HCT116 (cell line): ENCODE measurements at places on chromosomes 3 and 15.

DNA sequence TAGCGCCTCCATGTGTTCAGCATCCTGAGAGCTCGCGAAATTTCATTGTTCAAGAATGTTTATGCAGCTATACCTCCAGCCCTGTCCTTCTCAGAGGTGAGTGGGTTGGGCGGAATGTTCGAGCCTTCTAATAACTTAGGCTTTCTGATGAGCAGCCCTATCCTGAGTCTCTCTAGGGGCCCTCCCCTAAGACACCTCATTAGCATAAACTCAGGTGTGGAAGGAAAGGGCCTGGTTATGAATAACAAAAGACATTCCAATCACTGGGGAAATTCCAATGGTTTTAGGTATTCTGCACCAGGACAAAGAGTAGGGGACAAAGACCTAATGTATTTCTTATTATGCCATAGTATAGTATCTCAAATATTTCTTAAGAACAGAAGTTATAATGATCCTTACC, 138.1 kb upstream of the PDZRN3 start:
- no peak overlapping the region for H3K4me3 ChIP-seq
- no peaks in the 10 kb centered on the region for H3K4me1 ChIP-seq
- no peaks in the 10 kb centered on the region for H3K27me3 ChIP-seq
- H3K36me3 ChIP-seq, result no peaks in the 10 kb centered on the region

DNA sequence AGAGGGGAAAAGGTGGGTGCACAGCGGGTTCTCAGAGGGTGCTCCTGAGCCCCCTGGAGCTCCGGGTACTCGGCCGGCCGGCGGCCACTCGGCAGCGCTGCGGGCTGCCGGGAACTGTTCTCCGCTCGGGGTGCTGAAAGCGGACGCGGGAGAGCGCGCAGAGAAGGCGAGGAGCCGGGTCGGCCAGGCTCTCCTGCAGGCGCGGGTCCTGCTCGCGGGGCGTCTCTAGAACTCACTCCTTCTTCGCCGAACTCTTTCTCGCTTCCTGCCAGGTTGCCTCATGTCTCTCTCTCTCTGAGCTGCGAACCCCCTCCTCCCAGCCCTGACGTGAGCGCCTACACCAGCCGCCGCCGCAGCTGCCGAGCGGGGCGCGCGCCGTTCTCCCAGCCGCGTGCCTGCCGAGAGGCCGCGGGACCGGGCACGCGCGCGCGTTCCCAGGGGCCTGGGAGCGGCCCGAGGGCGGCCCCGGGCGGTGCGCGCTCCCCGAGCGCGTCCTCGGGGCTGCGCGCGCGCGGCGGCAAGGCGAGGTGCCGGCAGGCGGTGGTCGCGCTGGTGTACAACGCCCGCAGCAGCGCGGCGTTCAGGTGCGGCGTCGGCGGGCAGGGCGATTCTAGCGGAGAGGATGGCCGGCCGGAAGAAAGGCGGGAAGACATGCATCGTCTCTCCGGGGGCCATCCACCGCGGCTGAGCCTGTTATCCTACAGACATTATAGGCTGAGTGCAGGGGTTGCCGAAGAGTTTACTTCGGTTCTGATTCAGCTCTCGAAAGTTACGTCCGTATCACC, at the start of gene PEX5L:
Gene PEX5L (minus strand): TSS at position 267 of the 785 bp plus-strand sequence. CDS start 338 bp downstream, outside the sequence.
- no peak within 1 kb of the TSS for H3K4me3 ChIP-seq
- H3K4me1 ChIP-seq, result no peaks in the 10 kb centered on the region
- no peak for DNase-seq
- H3K27ac ChIP-seq, result no peak within 1 kb of the TSS

DNA sequence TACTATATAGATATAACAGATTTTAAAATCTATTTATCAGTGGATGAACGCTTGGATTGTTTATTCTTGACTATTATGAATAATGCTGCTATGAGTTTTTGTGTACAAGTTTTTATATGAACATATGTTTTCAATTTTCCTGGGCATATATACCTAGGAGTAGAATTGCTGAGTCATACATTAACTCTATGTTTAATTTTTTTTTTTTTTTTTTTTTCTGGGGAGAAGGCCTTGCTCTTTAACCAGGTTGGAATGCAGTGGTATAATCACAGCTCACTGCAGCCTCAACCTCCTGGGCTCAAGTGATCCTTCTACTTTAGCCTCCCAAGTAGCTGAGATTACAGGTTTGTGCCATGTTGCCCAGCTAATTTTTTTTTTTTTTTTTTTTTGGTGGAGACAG, 9.1 kb downstream of the CIDEC start:
- no peak overlapping the region for H3K4me3 ChIP-seq
- H3K4me1 ChIP-seq, result no peaks in the 10 kb centered on the region
- no peaks in the 10 kb centered on the region for H3K27me3 ChIP-seq
- no peaks in the 10 kb centered on the region for H3K36me3 ChIP-seq
- H3K27ac ChIP-seq, result no peak overlapping the region; the same call in 1 of the 2 replicates

- DNase-seq, result peak; percentile 18
- no peak overlapping the region for H3K27ac ChIP-seq
- H3K4me1 ChIP-seq, result no peaks in the 10 kb centered on the region
- H3K27me3 ChIP-seq, result no peaks in the 10 kb centered on the region
Observed at GRCh38 chr3:163043074-163043473, 1546.5 kb downstream of the OTOL1 start.

- DNase-seq, result no peak
- no peak overlapping the region for H3K4me3 ChIP-seq
- no peaks in the 10 kb centered on the region for H3K27me3 ChIP-seq
- no peak overlapping the region for H3K27ac ChIP-seq
Observed at GRCh38 chr3:43093974-43094373, 11.9 kb downstream of the POMGNT2 start.

- H3K36me3 ChIP-seq, result peaks cover 7% of the 10 kb centered on the region
- peak; percentile 56 for DNase-seq
- no peak overlapping the region for H3K4me3 ChIP-seq
- peaks cover 42% of the 10 kb centered on the region for H3K4me1 ChIP-seq
- H3K27ac ChIP-seq, result no peak overlapping the region
- no peaks in the 10 kb centered on the region for H3K27me3 ChIP-seq
Observed at GRCh38 chr3:9897408-9898372, 5.0 kb upstream of the IL17RE start.

- H3K36me3 ChIP-seq, result no peaks in the 10 kb centered on the region
- no peak overlapping the region for H3K27ac ChIP-seq
- peaks cover 11% of the 10 kb centered on the region; the same call in 1 of the 2 replicates for H3K4me1 ChIP-seq
- H3K4me3 ChIP-seq, result no peak overlapping the region
- no peak for DNase-seq
Observed at GRCh38 chr3:182797876-182798275, 4.6 kb downstream of the ATP11B start.

GRCh38 chr3:30007668-30008067, 598.7 kb upstream of the TGFBR2 start:
- H3K4me3 ChIP-seq, result no peak overlapping the region
- H3K4me1 ChIP-seq, result peaks cover 5% of the 10 kb centered on the region
- no peaks in the 10 kb centered on the region for H3K27me3 ChIP-seq
- DNase-seq, result no peak
- no peaks in the 10 kb centered on the region for H3K36me3 ChIP-seq

- DNase-seq, result no peak
- H3K4me3 ChIP-seq, result no peak overlapping the region
- H3K4me1 ChIP-seq, result peaks cover 54% of the 10 kb centered on the region
Observed at GRCh38 chr3:49025005-49025792, 3.3 kb downstream of the NDUFAF3 start.

DNA sequence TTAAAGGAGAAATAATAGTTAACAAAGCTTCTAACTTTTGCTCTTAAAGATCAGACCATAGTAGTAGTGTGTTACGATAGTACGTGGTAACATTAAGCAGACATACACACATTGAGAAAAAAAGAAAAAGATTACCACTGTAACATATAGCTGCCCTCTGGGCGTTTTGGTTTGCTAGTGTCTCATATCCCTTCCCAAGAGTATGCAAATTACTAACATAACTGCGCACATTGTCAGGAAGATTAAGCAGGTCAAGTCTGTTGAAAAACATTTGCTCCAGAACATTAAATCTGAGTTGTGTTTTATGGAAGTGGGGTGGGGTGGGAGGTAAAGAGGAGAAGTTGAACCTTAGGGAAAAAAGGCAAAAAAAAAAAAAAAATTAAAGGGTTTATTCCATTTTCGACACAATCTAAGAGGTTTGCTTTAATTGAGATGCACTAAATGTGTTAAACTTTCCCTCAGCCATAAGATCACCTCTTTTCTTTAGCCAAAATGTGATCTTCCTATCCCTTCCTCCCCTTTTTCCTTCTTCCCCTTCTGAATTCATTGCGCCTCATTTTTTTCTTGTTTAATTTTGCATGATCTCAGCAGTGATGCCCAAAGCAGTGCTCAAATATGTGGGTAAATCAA, 1.5 kb upstream of the LRIG1 start:
- peaks cover 12% of the 10 kb centered on the region for H3K4me1 ChIP-seq
- H3K27ac ChIP-seq, result no peak overlapping the region
- peaks cover 46% of the 10 kb centered on the region for H3K27me3 ChIP-seq

DNA sequence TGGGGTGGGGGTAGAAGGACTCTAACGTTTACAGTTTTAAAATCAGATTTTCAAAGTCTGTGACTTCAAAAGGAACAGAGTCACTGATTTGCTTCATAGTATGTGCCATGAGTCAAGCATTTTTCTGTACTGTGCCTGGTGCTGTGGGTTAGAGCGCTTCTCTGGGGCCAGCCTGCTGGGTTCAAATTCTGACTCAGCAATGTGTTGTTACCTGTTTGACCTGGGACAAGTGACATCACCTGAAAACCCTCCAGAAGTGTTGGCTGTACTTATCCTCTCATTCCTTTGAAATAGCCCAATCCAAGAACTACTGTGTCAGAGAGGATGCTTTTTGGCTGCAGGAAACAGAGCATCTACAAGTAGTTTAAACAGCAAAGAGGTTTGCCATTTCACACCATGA, 101.7 kb downstream of the LSM3 start:
- H3K27me3 ChIP-seq, result no peaks in the 10 kb centered on the region
- no peak overlapping the region for H3K27ac ChIP-seq
- no peak overlapping the region for H3K4me3 ChIP-seq
- H3K4me1 ChIP-seq, result peaks cover 9% of the 10 kb centered on the region; the same call in 1 of the 2 replicates
- no peaks in the 10 kb centered on the region for H3K36me3 ChIP-seq

DNA sequence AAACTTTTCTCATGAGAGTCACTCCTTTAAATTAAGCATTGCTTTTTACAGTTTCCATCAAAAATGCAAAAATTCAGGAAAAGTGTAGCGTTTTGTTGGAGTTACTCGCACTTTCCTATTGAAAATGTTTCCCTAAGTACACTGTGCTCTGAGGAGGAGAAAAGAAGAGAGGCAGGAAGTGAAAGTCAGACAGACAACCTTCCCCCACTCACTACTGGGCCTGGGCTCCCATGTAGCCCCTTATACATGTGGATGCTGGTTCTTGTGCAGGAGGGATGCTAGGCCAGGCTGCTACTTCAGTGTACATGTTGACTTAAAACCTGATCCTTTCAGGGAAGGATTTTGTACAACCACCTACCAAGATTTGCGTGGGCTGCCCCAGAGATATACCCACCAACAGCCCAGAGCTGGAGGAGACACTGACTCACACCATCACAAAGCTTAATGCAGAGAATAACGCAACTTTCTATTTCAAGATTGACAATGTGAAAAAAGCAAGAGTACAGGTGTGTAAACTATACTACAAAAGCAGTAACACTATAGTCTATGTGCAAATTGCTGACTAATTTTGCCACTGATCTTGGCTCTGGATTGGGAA, 15.1 kb downstream of the KNG1 start:
- no peaks in the 10 kb centered on the region for H3K27me3 ChIP-seq
- no peak overlapping the region for H3K4me3 ChIP-seq
- no peak overlapping the region for H3K27ac ChIP-seq
- H3K36me3 ChIP-seq, result no peaks in the 10 kb centered on the region
- DNase-seq, result no peak

- no peak overlapping the region for H3K27ac ChIP-seq
- no peak overlapping the region for H3K4me3 ChIP-seq
- H3K36me3 ChIP-seq, result no peaks in the 10 kb centered on the region
- H3K4me1 ChIP-seq, result peaks cover 6% of the 10 kb centered on the region
Observed at GRCh38 chr3:30069056-30069455, 537.3 kb upstream of the TGFBR2 start.

DNA sequence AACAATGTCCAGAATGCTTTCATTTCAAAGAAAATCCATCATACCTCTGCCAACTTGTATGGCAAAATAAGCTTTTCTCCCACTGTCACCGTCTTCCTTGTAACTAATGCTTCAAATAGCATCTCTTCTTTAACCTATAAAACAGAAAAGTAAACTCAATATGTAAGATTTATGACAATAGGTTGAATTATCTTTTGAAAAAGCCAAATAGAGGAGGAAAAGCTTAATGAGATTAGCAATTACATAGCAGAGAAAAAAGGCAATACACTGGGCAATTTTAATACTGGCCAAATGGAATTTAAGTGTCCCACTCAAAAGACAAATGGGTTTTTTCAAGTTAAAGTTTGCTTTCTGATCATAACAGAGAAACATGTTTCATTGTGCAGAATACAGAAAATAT, 118.1 kb downstream of the MYO9A start:
- H3K27ac ChIP-seq, result no peak overlapping the region
- no peak overlapping the region for H3K4me3 ChIP-seq
- no peaks in the 10 kb centered on the region; the same call in 1 of the 2 replicates for H3K36me3 ChIP-seq
- H3K4me1 ChIP-seq, result peaks cover 4% of the 10 kb centered on the region; the same call in 1 of the 2 replicates
- H3K27me3 ChIP-seq, result no peaks in the 10 kb centered on the region

GRCh38 chr3:37969596-37970100, 20.9 kb upstream of the VILL start:
- no peaks in the 10 kb centered on the region for H3K36me3 ChIP-seq
- H3K27me3 ChIP-seq, result no peaks in the 10 kb centered on the region
- no peak overlapping the region for H3K27ac ChIP-seq

DNA sequence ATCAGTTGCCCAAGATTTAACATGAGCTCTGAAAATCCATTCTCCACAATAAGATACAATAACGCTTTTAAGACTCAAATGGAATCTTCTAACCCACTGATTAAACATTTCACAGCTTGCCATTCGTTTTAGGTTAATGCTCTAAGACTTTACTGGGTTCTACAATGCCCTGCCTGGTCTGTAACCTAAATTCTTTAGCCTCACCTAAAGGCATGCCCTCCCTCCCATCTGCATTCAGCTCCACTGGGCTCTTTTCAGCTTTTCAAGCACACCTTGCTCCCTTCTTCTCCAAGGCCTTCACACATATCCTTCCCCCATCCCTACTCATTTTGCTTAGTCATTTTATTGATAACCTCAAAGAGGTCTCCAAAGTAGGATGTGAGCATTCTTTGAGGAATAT, 290.9 kb downstream of the LSAMP start:
- peaks cover 16% of the 10 kb centered on the region for H3K27me3 ChIP-seq
- no peak overlapping the region for H3K4me3 ChIP-seq
- no peaks in the 10 kb centered on the region for H3K4me1 ChIP-seq
- H3K36me3 ChIP-seq, result no peaks in the 10 kb centered on the region
- DNase-seq, result no peak

GRCh38 chr3:139638518-139638917, 39.3 kb downstream of the NMNAT3 start:
- H3K4me3 ChIP-seq, result no peak overlapping the region
- H3K36me3 ChIP-seq, result no peaks in the 10 kb centered on the region
- DNase-seq, result no peak
- no peak overlapping the region for H3K27ac ChIP-seq
- no peaks in the 10 kb centered on the region for H3K4me1 ChIP-seq
